Activated T-helper 1 cell treated with anti-CD3 and anti-CD28 coated beads, Interleukin-12 subunit alpha, Interleukin-12 subunit beta, Interleukin-2, Interleukin-4 antibody, amounts not matched to agents 30 ng/mL and 10 ng/mL and 1 ng/mL, durations not matched to agents 14 hours and 24 hours and 36 hours (primary cell): ENCODE measurements at places on chromosomes 12 and 14. TPM values are rescaled to one million over a fixed set of nuclear protein-coding genes. Genes with fewer than 3 reads are reported as not detected.

NAV3 gene
- total RNA-seq = not detected in 2 replicates

PIWIL1 gene
- total RNA-seq = not detected in 2 replicates

MANSC4 gene
- not detected in 2 replicates for total RNA-seq

HOXC12 gene
- not detected in 2 replicates for total RNA-seq

- H3K27me3 ChIP-seq = peaks cover 11% of the 10 kb centered on the region
- no peak overlapping the region for H3K27ac ChIP-seq
- H3K4me1 ChIP-seq = peaks cover 8% of the 10 kb centered on the region
- no peak overlapping the region for H3K4me3 ChIP-seq
- no peak for DNase-seq
These were observed 165.6 kb downstream of the ZFP36L1 start for GRCh38 chr14:68627050-68627867.

DNA sequence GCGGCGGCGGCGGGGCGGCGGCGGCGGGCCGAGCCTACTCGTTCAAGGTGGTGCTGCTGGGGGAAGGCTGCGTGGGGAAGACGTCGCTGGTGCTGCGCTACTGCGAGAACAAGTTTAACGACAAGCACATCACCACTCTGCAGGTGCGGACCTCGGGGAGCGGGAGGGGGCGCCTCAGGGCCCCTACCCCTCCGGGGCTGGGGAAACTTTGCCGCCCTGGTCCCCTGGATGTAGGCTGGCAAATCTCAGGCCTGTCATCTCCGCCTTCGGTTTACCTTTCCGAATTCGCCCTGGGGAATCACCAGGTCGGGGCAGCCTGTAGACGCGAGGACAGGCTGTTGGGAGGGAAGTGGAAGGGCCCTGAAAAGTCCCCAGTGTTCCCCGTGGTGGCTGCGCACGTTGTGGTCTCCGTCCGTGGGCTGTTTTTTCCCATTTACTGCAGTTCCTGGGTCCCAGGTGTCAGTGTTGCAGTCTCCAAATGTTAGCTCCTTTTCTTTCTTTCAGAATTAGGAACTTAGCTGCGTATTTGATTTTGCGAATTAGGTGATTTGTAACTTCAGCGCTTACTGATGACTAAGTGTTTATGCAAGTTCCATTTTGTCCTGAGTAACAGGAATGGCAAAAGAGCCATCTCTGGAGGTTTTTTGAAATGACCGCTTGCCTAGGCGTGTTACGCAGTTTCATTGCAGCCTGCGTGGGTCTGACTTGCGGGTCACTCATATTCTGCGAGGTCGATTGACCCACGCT is 656 bp downstream of the RAB21 start:
- peaks cover 40% of the 10 kb centered on the region for H3K36me3 ChIP-seq
- DNase-seq = peak; percentile 44
- peaks cover 23% of the 10 kb centered on the region for H3K4me1 ChIP-seq
- peak overlapping the region; percentile 93 for H3K4me3 ChIP-seq
- peaks cover 20% of the 10 kb centered on the region for H3K27me3 ChIP-seq

DNA sequence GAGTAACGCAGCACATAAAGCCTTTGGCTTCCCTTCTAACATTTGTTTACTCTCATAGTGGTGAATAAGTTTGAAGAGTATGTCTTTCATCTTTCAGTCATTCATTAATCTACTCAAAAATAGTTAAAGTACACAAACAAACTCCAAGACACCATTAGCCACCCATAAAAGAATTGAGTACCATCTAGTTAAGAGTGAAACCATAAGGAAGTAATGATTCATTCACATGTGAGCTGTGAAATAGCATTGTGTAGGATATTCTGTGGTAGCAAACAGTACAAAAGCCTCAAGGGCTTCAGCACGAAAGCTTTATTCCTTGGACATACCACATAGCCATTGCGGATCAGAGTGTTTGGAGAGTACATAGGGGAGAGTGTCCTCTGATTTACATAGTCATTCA is 13.9 kb downstream of the SYT1 start:
- no peaks in the 10 kb centered on the region for H3K4me1 ChIP-seq
- H3K4me3 ChIP-seq = no peak overlapping the region
- H3K27me3 ChIP-seq = no peaks in the 10 kb centered on the region
- no peaks in the 10 kb centered on the region for H3K36me3 ChIP-seq

GRCh38 chr14:51302295-51303030 is 62.4 kb downstream of the TMX1 start:
- no peak overlapping the region for H3K4me3 ChIP-seq
- H3K4me1 ChIP-seq = peaks cover 12% of the 10 kb centered on the region
- no peaks in the 10 kb centered on the region for H3K27me3 ChIP-seq
- no peak overlapping the region for H3K27ac ChIP-seq
- no peaks in the 10 kb centered on the region for H3K36me3 ChIP-seq

- no peak overlapping the region for H3K27ac ChIP-seq
- H3K4me3 ChIP-seq = no peak overlapping the region
- H3K36me3 ChIP-seq = no peaks in the 10 kb centered on the region
- H3K4me1 ChIP-seq = no peaks in the 10 kb centered on the region
These were observed 475.3 kb downstream of the EGLN3 start for GRCh38 chr14:33475623-33476022.

- peak overlapping the region; percentile 32 for H3K4me3 ChIP-seq
- H3K36me3 ChIP-seq = no peaks in the 10 kb centered on the region
- peak overlapping the region; percentile 85 for H3K27ac ChIP-seq
- peaks cover 29% of the 10 kb centered on the region for H3K4me1 ChIP-seq
- peak; percentile 60 for DNase-seq
- peaks cover 5% of the 10 kb centered on the region for H3K27me3 ChIP-seq
These were observed 154.2 kb upstream of the PARP11 start for GRCh38 chr12:4027412-4027811.

GRCh38 chr12:119154435-119154818 is 24.3 kb upstream of the HSPB8 start:
- H3K4me1 ChIP-seq = peaks cover 6% of the 10 kb centered on the region
- H3K36me3 ChIP-seq = no peaks in the 10 kb centered on the region
- peaks cover 6% of the 10 kb centered on the region for H3K27me3 ChIP-seq
- no peak overlapping the region for H3K4me3 ChIP-seq
- no peak for DNase-seq

DNA sequence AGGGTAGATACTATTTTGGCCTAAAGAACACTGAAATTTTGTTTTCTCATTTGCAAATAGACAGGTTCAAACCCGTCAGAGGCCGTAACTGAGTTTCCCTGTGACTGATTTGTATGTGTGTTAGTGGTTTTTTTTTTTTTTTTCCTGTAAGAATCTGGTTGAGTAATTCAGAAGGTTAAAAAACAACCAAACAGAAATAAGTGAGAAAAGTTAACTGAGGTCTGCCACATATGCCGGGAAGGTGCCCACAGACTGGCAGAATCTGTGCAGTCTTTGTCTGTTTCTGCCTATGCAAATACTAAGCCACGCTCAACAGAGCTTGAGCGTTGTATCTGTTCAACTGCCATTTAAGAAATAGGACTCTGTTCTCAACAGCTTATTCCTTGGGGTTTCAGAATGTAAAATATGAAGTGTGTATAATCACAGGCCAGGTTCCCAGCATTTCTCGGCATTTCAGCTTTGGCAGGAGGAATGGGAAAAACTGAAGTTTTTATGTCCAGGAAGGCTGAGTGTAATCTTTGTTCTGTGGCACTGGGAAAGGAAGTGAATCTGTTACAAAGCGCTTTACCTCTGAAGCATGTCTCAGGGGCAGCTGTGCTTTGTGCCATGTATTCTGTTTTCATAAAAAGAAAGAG is 181.9 kb downstream of the PRKCH start:
- peak overlapping the region; percentile 76 for H3K4me3 ChIP-seq
- peaks cover 94% of the 10 kb centered on the region for H3K4me1 ChIP-seq
- H3K36me3 ChIP-seq = peaks cover 47% of the 10 kb centered on the region
- peak; percentile 51 for DNase-seq
- H3K27ac ChIP-seq = peak overlapping the region; percentile 99

GRCh38 chr12:33639975-33640374 is 200.4 kb upstream of the SYT10 start:
- H3K27me3 ChIP-seq = no peaks in the 10 kb centered on the region
- no peak overlapping the region for H3K27ac ChIP-seq
- H3K36me3 ChIP-seq = no peaks in the 10 kb centered on the region
- no peak for DNase-seq
- no peaks in the 10 kb centered on the region for H3K4me1 ChIP-seq

- H3K36me3 ChIP-seq = no peaks in the 10 kb centered on the region
- H3K4me1 ChIP-seq = no peaks in the 10 kb centered on the region
- H3K27ac ChIP-seq = no peak overlapping the region
- H3K4me3 ChIP-seq = no peak overlapping the region
- DNase-seq = no peak
These were observed 89.8 kb downstream of the SRRM4 start for GRCh38 chr12:119071176-119071575.

- peaks cover 22% of the 10 kb centered on the region for H3K4me1 ChIP-seq
- H3K36me3 ChIP-seq = peaks cover 11% of the 10 kb centered on the region
- no peak overlapping the region for H3K4me3 ChIP-seq
- no peak overlapping the region for H3K27ac ChIP-seq
- no peak for DNase-seq
These were observed 5.1 kb downstream of the MON2 start for GRCh38 chr12:62471734-62472133.

DNA sequence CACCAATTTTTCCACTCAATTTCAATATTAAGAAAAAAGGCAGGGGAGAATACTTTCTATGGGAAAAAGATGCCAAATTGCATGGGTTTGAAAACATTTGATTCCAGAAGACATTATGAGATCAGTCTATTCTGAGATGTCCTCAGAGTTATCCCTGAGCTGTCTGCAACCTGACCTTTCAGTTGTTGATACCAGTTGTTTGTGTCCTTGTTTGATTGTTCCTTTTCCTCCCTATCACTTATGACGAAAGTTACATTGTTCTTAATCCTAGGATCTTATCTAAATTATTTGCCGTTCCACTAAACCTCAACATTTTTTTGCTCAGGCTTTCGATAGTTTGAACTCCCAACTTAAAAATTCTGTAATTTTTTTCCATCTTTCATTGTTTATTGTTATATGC is 336.3 kb upstream of the NOVA1 start:
- H3K4me3 ChIP-seq = no peak overlapping the region
- H3K36me3 ChIP-seq = no peaks in the 10 kb centered on the region
- H3K27me3 ChIP-seq = no peaks in the 10 kb centered on the region
- no peaks in the 10 kb centered on the region for H3K4me1 ChIP-seq
- H3K27ac ChIP-seq = no peak overlapping the region

- peaks cover 11% of the 10 kb centered on the region for H3K27me3 ChIP-seq
- H3K36me3 ChIP-seq = no peaks in the 10 kb centered on the region
- no peak for DNase-seq
- H3K4me3 ChIP-seq = no peak overlapping the region
These were observed 62.2 kb upstream of the DIO3 start for GRCh38 chr14:101499080-101499479.

DNA sequence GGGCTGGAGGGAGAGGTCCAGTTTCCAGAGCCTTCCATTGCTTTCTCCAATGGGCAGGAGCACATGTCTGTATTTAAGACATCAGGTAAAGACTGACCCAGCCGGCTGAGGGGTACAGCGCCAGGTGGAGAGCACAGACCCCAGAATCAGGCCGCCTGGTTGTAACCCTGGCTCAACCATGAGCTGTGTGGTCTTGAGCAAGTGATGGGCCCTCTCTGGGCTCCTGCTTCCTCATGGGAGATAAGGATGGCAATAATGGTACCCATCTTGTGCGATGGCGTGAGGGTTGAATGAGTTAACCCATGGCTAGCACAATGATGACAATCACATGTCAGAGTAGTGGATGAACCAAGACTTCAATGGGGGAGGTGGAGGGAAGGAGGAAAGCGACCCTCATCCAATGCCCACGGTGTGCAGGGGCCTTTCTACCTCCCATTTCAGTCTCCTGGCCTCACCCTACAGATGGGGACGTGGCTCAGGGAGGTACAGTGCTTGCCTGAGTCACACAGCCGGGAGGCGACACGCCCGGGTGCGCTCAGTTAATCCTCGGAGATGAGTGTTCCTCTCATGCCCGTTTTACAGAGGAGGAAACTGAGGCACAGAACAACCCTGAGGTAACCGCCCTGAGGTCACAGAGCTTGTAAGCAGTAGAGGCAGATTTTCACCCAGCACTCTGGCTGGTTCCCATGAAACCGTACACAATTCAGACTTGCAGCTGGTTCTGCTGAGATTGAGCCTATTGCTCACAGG is 163.9 kb downstream of the RBM19 start:
- H3K36me3 ChIP-seq = no peaks in the 10 kb centered on the region
- no peak for DNase-seq
- no peaks in the 10 kb centered on the region for H3K4me1 ChIP-seq
- no peak overlapping the region for H3K27ac ChIP-seq

DNA sequence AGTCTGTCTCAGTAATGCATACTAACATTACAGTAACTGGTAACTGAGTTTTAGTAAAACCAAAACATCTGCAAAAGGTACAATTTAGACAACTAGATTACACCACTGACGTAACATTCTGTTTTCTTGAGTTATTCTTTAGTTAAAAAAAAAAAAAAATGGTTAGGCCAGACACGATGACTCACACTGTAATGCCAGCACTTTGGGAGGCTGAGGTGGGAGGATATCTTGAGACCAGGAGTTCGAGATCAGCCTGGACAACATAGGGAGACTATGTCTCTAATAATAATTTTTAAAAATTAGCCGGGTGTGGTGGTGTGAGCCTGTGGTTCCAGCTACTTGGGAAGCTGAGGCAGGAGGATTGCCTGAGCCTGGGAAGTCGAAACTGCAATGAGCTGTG is 34.1 kb downstream of the AP5M1 start:
- H3K4me3 ChIP-seq = no peak overlapping the region
- peaks cover 18% of the 10 kb centered on the region for H3K27me3 ChIP-seq
- no peaks in the 10 kb centered on the region for H3K4me1 ChIP-seq
- no peak for DNase-seq
- no peak overlapping the region for H3K27ac ChIP-seq

GRCh38 chr14:101361044-101361443 is 200.3 kb upstream of the DIO3 start:
- H3K4me3 ChIP-seq = no peak overlapping the region
- DNase-seq = no peak
- H3K27ac ChIP-seq = no peak overlapping the region
- H3K4me1 ChIP-seq = no peaks in the 10 kb centered on the region

- H3K4me1 ChIP-seq = peaks cover 23% of the 10 kb centered on the region
- DNase-seq = no peak
- H3K36me3 ChIP-seq = peaks cover 1% of the 10 kb centered on the region
- peak overlapping the region; percentile 71 for H3K4me3 ChIP-seq
- peaks cover 35% of the 10 kb centered on the region for H3K27me3 ChIP-seq
These were observed 282 bp upstream of the IGFBP6 start for GRCh38 chr12:53097207-53097563.

- peaks cover 24% of the 10 kb centered on the region for H3K36me3 ChIP-seq
- no peak overlapping the region for H3K4me3 ChIP-seq
- H3K27me3 ChIP-seq = no peaks in the 10 kb centered on the region
- H3K4me1 ChIP-seq = peaks cover 12% of the 10 kb centered on the region
- H3K27ac ChIP-seq = no peak overlapping the region
- DNase-seq = no peak
These were observed 13.4 kb downstream of the MTERF2 start for GRCh38 chr12:106973545-106973944.

DNA sequence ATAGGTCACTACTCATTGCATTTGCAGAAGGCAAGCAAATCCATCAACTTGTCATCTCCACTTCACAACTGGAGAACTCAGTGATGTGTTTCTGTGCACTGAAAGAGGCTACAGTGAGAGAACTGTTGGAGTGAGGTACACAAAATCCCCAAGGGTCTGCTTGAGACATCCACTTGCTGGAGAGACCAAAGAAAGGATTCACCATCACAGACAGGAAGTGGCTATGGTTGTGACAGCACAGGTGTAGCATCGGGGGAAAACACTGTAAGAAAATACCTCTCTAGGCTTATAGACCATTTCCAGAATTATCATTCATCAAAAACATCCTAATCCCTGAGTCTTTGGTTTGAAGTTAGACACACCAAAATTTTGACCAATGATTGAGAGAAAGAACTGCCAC is 201.3 kb upstream of the OR4E1 start:
- no peak overlapping the region for H3K27ac ChIP-seq
- peaks cover 2% of the 10 kb centered on the region for H3K36me3 ChIP-seq
- no peak overlapping the region for H3K4me3 ChIP-seq
- H3K27me3 ChIP-seq = peaks cover 2% of the 10 kb centered on the region
- H3K4me1 ChIP-seq = peaks cover 21% of the 10 kb centered on the region
